Activated T-cell treated with anti-CD3 and anti-CD28 coated beads for 1 hour (primary cell): ENCODE measurements at places on chromosomes 16 and 17.
A peak's percentile ranks its signal among the peaks of the same experiment; 100 is the strongest.

GRCh38 chr17:80855948-80856862 is 135.4 kb upstream of the CHMP6 start:
- peak; percentile 58 for DNase-seq

DNA sequence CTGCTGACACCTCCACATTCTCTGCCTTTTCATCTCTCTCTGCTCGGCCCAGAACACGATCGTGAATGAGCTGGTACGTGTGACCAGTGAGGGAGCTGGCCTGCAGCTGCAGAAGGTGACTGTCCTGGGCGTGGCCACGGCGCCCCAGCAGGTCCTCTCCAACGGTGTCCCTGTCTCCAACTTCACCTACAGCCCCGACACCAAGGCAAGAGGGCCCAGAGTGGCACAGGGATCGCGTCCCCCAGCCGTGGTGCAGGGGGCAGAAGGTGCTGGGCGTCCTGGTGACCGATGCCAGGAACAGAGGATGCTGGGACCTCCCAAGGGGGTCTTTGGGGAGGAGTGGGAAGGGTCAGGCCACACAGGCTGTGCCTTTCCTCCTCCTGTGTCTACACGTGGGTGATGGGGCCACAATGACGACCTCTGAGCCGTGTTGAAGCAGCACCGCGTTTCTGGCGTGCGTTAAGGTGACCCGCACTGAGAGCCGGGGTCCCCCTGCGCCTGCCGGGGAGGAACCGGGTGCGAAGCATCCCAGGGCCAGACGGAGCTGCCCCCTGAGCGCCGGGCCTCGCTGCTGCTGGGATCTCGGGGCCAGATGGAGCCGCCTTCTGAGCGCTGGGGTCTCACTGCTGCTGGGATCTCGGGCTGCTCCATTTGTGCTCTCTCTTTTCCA is 17.4 kb downstream of the GAA start:
- no peak for DNase-seq

DNA sequence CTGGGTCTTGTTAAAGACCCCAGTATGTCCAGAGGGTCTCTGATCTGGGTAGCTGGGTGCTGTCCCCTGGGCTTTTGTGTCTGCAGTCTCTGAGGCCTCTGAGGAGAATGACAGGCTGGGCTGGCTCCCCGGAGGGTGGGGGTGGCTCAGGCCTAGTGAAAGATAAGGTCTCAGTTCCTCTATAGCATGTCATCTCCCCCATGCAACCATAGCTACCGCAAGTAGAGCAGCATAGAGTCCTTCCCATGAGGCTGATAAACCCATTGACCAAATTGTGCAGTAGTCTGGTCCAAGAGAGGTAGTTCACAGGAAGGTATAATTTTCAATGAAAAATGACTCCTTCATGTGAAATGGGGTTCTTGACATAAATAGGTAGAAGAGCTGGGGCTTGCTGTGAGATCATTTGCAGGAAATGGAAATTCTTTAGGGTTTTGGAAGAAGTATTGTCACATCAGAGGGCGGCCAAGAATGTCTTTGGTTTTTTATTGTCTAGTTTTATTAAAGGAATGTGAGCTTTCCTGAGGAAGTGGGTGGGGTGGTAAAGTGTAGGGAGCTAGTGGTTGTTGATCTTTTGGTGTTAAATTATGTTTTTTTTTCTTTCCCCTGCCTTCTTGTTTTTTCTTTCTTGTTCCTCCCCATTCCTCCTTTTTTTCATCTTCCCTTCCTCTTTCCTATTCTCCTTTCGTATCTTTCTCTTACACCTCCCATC is 21.0 kb downstream of the SLC7A6OS start:
- peak; percentile 36 for DNase-seq

- peak; percentile 53 for DNase-seq
These were observed 548 bp downstream of the HAGH start for GRCh38 chr16:1825864-1826690.

DNA sequence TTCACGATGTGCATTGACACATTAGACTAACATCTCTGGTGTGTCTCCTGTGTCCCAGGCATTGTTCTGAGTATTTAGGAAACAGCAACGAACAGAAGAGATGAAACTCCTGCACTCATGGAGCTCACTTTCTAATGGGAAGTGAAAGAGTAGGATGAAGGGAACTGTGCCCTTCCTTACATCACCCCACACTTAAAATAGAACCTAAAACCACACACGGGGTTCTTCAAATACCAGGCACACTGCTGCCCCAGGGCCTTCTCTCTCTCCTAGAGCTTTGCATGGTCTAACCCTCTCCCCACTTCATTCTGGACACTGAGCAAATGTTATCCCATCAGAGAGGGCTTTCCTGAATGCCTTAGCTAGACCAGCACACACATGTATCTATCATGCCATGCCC is 33.7 kb downstream of the TRIM25 start:
- DNase-seq = no peak

DNA sequence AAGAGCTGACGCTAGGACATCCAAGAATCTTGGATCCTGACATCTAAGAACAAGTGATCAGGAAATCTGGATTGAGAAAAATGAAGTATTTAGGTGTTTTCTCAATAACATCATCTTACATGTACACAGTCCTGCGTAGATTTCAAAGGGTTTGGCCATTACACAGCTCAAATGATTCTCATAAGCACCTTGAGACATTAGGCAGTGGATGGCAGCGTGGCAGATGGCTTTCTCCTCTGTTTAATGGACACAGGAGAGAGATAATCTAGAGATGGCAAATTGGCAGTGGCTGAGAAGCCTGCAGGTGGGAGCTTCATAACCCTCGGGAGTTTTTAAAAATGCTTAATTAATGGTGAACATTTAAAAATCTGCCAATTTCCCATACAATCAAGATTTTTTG is 137.5 kb downstream of the ZFHX3 start:
- no peak for DNase-seq

GRCh38 chr16:82653550-82654511 is 27.1 kb downstream of the CDH13 start:
- peak; percentile 14 for DNase-seq

GRCh38 chr17:52470553-52470952 is 312.0 kb upstream of the CA10 start:
- no peak for DNase-seq

GRCh38 chr16:21336231-21336630 is 58.1 kb upstream of the CRYM start:
- DNase-seq = no peak

GRCh38 chr16:67919622-67920221 is 11.9 kb downstream of the CTRL start:
- DNase-seq = no peak

DNA sequence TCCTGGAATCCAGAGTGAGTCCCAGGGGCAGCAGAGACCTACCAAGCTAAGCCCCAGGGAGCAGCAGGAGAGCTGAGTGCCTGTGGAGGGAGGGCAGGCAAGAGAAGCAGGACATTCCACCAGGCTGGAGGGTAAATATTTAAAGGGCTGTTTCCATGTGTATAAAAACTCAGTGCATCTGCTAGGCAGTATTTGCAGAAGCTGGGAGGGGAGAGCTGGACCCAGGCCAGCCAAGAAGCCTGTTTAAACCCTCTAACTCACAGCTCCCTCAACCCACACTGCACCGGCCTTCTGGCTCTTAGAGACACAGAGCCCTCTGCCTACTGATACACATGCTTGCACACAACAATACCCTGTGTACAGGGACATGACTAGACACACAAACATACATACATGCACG is 22.5 kb upstream of the TMEM132E start:
- no peak for DNase-seq

GRCh38 chr16:82626791-82627261 is at the start of gene CDH13:
Gene CDH13 (plus strand): TSS chr16:82626969.
- no peak for DNase-seq

GRCh38 chr17:65514082-65514481 is 47.4 kb downstream of the AXIN2 start:
- DNase-seq = no peak

DNA sequence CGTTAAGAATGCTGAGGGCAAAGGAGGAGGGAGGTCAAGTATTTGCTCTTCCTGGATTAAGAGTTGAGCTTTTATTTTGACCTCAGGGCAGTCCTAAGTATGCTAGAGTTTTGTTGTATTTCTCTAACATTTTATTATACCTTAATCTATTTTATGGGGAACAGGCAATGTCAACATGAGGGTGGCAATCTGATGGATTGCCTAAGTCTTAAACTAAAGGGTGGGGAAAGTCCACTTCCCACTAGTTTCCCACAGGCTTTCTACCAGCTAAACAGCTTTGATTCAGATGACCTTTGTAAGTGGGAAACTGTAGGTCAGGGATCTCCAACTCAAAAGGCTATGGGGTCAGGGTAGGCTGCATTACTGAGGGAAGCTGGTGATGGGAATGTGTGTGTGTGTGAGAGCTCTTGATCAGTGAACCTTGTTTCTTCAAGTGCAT is 24.9 kb downstream of the HSD17B2 start:
- no peak for DNase-seq

- DNase-seq = no peak
These were observed 55.1 kb upstream of the CLEC3A start for GRCh38 chr16:77967054-77967904.

DNA sequence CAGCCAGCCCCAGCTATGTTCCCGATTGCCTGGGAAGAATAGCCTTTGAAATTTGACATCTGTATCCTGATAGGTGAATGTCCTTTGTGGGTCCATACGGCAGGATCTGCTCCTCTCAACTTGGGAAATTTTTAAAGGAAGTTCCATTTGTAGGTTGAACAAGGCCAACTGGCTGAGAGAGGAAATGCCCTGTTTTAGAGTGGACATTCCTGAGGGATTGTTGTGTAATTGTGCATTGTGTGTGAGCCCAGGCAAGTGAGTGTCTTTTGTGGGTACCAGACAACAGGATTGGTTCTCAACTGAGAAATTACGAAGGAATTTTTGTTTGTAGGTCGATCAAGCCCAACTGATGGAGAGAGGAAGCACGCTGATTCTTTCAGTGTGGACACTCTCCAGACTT is 2.6 kb upstream of the CPHXL2 start:
- no peak for DNase-seq

- DNase-seq = no peak
These were observed 114.4 kb downstream of the CCDC182 start for GRCh38 chr17:57630736-57631135.

- DNase-seq = no peak
These were observed 12.1 kb upstream of the MT3 start for GRCh38 chr16:56577300-56577625.

DNA sequence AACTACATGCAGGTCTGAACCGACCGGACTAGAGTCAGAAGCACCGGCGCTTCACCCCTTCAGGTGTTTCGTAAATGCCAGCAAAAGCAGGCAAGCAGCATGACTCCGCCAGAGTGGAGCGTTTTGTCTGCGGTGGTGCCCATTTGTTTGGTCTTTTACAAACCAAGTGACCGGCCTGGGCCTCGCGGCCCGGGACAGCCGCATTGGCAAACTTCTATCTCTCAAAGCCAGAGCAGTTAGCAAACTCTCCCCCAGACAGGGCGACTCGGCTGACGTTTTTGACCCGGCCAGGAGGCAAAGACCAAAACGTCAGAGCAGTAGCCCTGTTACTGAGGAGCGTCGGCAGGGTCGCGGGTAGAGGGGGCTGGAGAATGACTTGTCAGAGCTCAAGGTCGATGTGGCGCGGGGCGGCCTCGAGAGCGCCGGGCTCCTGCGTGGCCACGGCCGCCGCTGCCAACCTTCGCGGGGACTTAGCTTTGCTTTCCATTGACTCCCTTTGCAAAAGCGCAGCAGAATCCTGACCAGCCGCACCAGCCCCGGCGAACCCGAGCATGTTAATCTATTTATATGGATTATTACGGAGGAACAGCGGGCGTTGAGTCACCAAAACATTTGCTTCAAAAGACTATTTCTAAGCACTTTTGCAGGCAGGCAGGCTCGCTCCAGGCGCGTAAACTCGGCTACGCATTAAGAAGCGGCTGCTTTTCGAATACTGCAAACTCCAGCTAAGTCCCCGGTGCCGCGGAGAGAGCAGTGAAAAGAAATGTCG is 763 bp upstream of the SOX9 start:
- DNase-seq = no peak

- DNase-seq = no peak
These were observed 77.1 kb upstream of the SALL1 start for GRCh38 chr16:51228097-51228659.

DNA sequence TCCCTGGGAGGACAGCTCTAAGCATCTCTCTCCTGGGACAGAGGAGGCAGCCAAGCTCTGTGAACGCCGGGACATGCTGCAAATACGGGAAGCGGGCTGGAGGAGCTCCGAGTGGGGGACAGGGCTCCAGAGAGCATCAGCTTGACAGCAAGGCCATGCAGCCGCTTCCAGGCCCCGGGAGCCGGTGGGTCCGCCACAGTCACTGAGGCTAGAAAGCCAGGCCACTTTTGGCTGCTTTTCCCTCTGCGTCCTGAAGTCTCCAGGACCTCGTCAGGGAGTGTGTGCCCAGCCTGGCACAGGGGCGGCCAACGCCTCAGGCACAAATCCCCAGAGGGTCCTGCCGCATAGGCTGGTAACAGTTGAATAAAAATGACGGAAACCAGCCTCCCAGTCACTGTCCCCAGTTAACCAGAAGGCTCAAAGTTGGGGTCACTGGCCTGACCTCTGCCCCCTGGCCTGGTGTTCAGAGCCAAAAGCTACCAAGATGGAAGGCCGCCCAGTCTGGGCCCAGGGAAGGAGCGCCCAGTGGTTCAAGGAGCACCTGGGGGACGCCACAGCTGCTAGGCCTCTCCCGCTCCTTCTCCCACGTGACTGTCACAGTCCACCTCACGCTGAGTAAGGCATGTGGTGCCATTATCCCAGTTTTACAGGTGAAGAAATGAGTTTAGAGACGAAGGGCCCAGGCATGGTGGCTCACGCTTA is 3.2 kb upstream of the TRIM65 start:
- DNase-seq = no peak

DNA sequence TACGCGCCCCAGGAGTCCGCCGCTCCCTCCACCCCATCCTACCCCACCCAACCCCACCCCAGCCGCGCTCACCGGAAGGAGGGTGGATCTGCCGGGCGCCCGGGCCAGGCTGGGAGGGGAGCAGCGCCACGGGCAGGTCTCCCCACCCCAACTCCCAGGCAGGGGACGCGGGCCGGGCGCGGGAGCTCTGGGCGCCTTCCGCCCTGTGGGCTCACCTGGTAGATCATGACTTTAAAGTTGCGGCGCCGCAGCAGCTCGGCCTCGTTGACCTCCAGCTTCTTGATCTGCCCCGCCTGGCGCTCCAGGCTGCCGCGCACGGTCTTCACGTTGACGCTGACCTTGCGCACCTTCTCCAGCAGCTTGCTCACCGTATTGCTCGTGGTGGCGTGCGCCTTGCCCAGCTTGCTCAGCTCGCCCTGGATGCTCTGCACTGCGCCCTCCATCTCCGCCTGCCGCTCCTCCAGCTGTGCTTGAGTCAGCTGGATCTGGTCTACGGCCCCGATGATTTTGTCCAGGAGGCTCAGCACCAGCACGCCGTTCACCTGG is 571 bp downstream of the CAVIN1 start:
- no peak for DNase-seq

DNA sequence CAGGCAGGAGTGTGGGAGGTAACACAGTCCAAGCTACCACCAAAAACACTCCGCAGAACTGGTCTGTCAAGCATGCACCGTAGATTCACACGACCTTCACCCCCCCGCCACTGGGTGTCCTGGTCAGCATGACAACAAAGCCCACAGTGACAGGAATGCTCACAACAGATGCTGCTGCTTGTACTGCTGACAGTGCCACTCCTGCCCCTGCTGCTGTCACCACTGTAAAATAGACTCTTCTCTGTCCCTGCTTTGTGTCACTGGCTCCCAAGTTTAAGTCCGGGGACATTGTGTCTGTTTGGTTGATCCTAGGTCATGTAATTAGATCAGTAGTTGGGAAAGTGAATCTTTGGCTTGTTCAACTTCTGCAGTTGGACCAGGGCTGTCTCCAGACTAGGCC is 7.0 kb upstream of the ODF4 start:
- DNase-seq = no peak
